NCI-H2227 treated with DMSO at 0.1 percent for 48 hours (cell line): ENCODE measurements at places on chromosomes 5 and 9.

- peak; percentile 84 for DNase-seq
Measured at GRCh38 chr9:18255158-18255629, 218.8 kb upstream of the ADAMTSL1 start.

DNA sequence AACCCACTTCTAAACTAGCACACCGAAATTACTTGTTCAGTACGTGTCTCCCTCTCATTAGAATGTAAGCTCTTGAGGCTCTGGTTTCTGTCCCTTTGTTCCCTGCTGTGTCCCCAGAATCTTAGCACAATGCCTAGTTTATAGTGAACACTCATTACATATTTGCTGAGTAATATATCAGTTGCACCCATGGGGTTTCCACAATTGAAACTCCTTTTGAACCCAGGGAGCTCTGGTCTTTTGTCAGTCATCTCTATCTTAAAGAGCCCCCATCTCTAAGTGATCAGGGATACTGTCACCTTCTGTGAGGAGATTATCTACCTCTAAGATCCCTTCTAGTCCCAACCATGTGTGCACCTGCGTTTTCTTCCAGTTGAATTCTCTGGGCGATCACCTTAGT lies 12.8 kb downstream of the CAMK4 start:
- DNase-seq: no peak

DNA sequence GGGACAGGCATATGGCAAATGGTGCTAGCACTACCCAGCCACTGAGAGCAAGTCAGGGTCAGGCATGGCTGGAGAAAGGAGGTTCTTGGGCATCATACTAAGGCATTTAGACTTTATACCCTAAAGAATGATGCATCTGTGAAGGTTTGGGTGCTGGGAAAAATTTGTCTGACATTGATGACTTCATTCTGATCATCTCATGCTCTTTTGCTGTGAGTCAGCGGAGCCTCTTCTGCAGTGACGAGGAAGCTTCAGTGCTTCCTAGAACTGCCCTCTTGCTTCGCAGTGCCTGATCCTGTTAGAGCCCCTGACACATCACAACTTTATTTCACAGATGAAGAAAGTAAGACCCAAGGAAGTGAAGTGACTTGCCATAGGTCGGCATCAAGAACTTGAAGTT lies 266.6 kb upstream of the GAS1 start:
- DNase-seq: no peak

DNA sequence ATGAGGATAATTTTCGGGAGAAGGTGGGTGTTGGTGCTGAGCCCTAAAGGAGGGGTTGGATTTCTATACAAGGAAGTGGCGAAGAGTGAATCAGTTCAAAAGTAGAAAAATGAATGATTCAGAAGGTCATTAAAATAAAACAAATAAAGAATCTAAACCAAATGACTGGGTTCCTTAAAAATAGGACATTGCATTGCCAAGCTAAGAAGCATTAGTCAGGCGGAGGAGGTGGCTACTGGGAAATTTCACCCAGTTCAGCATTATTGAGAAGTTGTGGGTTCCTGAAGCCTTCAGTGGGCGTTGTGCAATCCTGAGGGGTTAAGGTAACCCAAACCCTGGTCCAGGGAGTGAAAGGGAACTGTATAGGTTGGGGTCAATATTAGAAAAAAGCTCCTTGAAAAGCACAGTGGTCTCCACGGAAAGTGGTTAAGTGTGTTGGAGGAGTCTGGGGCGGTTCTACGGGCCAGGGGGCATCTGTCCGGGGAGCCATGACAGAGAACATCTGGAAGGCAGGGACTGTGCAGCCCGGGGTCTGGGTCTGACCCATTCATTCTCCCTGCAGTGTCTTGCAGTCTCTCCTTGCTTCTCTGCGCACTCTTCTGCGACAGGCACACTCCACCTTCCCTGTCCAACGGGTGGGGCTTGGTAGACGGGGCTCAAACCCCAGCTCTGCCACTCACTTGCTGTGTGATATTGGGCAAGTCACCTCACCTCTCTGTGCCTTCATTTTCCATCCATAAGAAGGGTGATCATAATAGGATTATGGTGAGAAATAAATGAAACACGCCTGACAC lies 27.6 kb upstream of the DUSP1 start:
- DNase-seq: no peak

DNA sequence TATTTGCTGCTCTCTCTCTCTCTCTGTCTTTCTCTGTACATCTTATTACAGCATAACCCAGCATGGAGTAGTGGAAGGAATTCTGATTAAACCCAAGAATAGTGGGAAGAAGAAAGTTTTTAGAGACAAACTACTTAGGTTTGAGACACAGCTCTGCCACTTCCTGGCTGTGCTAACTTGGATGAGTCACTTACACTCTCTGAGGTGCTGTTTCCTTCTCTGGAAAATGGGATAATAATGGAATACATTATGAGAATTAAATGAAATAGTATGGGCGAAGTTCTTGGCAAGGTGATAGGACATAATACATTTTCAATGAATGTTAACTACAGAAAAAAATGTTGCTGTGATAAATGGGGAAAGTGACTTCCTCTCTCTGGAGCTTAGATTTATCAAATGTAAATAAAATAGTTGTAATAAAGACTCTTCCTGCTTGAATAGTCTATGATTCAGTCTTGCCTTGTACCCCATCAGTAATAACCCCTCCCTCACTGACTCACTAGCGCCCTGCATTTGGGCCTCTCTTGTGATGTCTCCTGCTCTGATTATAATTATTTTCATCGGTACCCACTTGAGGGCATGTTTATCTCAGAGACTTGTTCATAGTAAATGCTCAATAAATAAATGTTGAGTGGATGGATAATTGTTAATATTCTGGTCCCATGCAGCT lies 27.6 kb downstream of the KIF4B start:
- no peak for DNase-seq

- DNase-seq: no peak
Measured at GRCh38 chr5:180648658-180649296, 623 bp downstream of the FLT4 start.

DNA sequence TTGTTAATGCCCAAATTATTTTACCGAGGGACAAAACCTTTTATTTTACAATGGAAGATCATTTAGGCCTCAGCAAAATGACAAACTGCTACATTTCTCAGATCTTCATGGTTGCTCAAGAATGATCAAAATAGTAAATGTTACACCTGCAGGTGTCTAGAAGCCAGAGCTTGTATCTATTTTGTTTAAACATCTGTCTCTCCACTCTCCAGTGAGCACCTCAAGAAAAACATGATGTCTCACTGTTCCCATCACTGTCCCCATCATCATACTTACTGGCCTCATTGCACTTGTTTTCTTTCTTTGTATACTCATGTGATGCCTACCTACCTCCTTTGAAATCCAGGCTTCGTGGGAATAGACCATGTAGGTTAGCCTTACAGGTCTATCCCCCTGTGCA lies 149.6 kb downstream of the TTLL11 start:
- DNase-seq: no peak

- no peak for DNase-seq
Measured at GRCh38 chr5:151097820-151098767, 17.3 kb upstream of the TNIP1 start.

- no peak for DNase-seq
Measured at GRCh38 chr5:104062621-104063377, 500.2 kb upstream of the NUDT12 start.

- DNase-seq: no peak
Measured at GRCh38 chr9:19999491-20000057, 210.7 kb upstream of the SLC24A2 start.

- no peak for DNase-seq
Measured at GRCh38 chr9:4714266-4715016, 26.6 kb downstream of the AK3 start.

- DNase-seq: no peak
Measured at GRCh38 chr5:60841361-60841760, 2.7 kb downstream of the ELOVL7 start.

GRCh38 chr5:87408204-87408603 lies 4.5 kb downstream of the CCNH start:
- no peak for DNase-seq

GRCh38 chr9:114448706-114449105 lies 56.6 kb downstream of the WHRN start:
- no peak for DNase-seq

DNA sequence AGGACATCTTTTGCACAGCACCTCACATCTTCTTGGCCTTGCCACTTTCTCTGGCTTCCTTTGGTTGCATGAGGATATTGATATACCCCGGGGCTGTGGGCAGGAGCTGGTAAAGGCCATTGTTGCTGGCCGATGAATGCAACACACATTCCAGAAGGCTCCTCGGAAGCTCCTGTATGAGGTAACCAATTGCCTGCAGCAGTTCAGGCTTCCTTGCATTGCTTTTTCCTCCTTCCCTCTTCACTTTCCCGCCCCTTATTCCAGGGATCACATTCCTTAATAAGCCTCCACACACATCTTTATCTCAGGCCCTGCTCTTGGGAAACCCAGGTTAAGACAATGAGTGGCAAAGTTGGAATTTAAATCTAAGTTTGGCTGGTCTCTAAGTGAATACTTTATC lies 505.4 kb upstream of the CLINT1 start:
- DNase-seq: no peak

- DNase-seq: no peak
Measured at GRCh38 chr5:132427281-132428146, 58.0 kb downstream of the SLC22A5 start.

GRCh38 chr5:171961117-171961516 lies 45.3 kb downstream of the FBXW11 start:
- DNase-seq: no peak

- DNase-seq: no peak
Measured at GRCh38 chr9:97527626-97528528, 26.4 kb downstream of the TMOD1 start.

DNA sequence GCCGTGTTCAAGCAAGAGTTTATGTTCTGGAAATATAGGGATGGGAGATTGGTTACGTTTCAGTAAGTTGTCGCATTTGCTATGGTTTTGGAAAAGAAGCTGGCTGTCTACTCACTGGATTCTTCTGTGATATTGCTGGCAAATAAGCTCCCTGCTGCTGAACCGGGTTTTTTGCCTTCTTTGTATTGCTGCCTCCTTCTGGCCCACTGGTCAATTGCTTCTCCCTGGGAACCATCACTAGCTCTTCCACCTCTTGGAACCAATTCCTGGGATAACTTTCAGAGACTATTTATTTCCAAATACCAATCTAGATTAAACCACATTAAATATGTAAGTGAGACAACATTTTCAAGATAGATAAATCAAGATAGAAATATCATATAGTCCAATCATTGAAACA lies 43.0 kb downstream of the NUDT12 start:
- no peak for DNase-seq

DNA sequence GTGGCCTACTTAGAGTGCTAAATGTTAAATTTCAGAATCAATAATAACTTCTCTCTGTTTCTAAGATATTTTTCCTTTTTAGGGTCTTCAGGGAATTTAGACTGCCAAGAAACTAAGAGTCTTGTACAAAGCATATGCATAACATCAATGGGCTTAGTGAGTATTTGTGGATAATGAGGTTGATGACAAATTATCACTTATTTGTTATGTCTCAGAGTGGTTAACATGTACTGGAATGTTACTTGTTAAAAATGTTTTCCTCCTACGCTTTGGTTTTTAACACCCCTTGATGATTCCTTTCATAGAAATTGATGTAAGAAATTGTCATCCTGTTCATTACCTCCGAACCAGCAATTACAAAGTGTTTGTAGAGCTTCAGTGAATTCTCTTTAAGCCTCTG lies 144.3 kb downstream of the MRPS30 start:
- DNase-seq: no peak

DNA sequence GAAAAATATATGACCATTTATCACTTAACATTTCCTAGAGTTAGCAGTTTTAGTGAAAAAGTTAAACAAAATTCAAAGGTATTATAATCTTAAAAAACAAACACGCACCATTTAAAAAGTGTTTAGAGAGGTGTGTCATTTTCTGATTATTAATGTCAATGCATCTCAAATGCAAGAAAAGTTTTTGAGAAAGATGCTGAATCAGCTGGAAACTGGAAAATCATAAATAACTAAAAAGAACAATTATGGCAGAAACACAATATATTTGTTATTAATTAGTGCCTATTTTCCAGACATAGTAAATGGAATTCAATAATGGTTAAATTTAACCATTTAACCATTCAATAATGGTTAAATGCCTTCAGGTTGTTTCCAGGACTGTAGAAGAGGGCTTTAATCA lies 64.9 kb downstream of the RICTOR start:
- DNase-seq: no peak

GRCh38 chr5:41955432-41956024 lies 30.4 kb downstream of the FBXO4 start:
- DNase-seq: no peak

DNA sequence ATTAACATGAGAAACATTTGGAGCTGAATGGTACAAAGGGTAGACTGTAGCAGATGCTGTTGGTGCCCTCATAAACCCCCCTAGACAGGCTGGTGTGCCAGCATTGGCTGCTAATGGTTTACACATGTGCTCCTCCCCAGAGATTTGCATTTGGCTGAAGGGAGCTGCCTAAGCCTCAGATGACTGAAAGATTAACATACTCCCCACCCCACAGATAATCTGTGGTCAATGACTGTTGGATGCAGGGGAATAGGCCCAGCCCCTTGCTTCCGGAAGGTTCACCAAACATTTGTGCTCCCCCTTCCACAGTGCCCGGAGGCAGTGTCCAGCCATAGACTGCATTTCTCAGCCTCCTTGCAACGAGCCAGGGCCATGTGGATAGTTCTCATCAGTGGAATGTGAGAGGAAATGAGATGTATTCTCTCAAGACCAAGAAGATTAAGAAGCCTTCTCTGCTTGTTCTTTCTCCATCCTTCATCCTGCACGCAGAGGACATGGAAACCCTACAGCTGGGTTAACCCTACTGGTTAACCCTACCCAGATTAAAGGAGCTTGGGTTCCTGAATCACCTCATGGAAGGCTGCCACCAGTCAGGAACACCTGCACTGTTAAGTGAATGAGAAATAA lies 79.6 kb downstream of the PHAX start:
- no peak for DNase-seq

- DNase-seq: peak; percentile 22
Measured at GRCh38 chr9:126673689-126674364, 60.1 kb downstream of the LMX1B start.

DNA sequence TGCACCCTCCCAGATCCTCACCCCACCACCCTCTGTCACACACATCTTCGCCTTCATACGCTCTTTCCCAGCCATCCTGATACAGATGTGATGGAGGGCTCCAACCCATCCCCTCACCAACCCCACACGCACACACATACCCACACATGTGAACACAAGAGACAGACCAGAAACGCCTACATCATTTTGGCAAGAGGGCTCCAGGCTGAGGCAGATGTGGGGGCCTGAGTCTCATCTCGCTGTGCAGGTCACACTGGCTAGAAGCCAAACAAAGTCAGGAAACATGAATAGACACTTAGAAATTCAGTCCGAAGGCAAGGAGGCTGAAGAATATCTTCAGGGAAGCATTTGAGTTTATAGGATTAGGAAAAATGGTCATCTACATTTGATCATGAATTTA lies 6.2 kb downstream of the PRDM12 start:
- no peak for DNase-seq

- no peak for DNase-seq
Measured at GRCh38 chr9:27353166-27353473, 56.2 kb upstream of the EQTN start.

GRCh38 chr9:129451089-129451656 lies 169.7 kb downstream of the C9orf50 start:
- DNase-seq: no peak

GRCh38 chr9:1532171-1532570 lies 482.0 kb downstream of the DMRT2 start:
- DNase-seq: no peak
